ENCODE measurements at places on chromosomes 11 and 22.

GRCh38 chr22:19121631-19122142 lies 525 bp downstream of the DGCR2 start:
- DNase-seq: peak; percentile 64

DNA sequence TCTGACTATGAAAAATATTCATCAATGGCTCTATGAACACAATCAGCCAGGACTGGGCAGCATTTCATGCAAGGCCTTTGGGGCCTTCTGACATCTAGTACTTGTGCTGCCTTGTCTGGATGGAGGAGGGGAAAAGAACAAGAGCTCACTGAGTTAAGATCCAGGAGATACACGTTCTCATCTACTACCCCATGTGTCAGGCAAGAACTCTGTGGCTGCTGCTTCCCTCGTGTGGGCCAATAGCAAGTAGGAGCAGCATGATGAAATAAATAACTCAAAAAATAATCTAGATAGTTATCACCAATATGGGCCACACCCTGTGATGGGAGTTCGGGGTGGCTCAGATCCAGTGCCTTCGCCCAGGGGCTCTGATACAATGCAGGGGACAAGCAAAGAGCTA lies 7.3 kb downstream of the KCNE3 start:
- no peak for DNase-seq

DNA sequence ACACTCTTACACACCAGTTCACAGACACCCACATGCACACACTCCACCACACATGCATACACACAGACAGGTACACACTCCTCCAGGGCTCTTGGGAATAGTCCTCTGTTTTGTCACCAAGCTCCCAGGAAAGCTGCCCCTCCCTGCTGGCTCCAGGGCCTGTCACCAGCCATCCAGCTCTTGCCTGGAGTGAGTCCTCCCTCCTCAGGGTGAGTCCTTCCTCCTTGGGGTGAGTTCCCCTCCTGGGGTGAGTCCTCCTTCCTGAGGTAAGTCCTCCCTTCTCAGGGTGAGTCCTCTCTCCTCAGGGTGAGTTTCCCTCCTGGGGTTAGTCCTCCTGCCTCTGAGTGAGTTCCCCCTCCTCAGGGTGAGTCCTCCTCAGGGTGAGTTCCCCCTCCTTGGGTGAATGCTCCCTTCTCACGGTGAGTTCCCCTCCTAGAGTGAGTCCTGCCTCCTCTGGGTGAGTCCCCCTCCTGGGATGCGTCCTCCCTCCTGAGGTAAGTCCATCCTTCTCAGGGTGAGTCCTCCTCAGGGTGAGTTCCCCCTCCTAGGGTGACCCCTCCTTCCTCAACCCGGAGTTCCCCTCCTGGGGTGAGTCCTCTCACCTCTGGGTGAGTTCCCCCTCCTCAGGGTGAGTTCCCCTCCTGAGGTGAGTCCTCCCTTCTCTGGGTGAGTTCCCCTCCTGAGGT lies 100.6 kb upstream of the FGF3 start:
- DNase-seq: no peak

DNA sequence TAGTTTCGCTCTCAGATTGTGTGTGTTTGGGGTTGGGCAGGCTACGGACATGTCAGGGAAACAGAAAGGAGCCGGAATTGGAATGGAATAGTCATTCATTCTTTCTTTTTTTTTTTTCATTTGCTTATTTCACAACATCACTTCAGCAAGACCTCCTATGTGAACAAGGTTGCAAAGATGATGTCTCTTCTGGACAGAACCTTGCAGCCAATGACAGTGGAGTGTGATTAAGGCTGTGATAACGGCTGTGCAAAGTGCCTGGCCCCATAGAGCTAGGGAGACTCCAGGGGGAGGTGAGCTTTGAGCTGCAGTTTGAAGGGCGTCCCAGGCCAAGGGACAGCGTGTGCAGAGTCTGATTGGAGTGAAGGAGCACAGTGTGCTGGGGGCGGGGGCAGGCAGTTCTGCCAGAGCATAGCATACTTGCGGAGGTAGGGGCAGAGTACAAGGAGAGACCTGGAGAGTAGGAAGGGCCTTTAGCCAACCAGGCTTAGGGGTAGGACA lies 3.4 kb downstream of the TIGD3 start:
- DNase-seq: no peak

GRCh38 chr11:78339945-78340344 lies 77.7 kb downstream of the GAB2 start:
- DNase-seq: no peak

All from GM13977 (cell line).